EH (cell line): ENCODE measurements at places on chromosomes 5 and 9.

DNA sequence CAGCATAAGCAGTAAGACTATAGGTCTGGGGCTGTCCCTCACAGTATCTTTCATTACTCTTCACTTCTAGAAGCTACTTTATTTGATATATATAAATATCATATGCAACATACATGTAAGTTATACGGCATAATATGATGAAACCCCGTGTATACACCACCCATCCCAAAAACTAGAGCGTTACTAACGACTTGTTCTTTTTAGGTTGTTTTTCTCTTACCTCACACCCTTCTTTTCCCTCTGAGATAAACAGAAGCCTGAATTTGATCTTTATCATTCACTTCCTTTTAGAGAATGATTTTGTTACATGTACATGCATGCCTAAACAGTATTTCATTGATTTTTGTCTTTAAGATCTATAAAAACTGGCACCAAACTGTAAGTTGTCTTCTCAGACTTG, 3.7 kb downstream of the TRMO start:
- no peak for DNase-seq

- DNase-seq = no peak
These were observed 623.9 kb upstream of the NUDT12 start for GRCh38 chr5:104186510-104186909.

DNA sequence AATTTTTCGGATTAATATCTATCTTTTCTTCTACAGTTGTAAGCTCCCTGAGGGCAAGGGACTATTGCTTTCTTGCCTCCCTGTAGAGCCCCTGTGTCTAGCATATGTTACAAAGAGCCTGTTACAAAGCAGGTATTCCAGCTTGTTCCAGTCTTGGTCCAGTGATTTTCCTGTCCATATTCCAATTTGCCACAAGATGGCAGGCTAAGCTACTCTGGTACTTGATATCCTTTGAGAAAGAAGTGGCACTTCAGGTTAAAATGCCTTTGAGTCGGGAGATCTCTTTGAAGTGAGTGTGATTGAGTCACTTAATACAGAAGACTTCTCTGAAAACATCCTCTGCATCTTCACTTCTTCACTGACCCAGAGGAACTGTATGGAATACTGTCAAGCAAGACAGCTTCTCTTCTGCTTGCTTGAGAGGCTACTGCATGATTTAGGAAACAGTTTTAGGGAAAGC, 24.5 kb downstream of the CAVIN4 start:
- peak; percentile 58 for DNase-seq

DNA sequence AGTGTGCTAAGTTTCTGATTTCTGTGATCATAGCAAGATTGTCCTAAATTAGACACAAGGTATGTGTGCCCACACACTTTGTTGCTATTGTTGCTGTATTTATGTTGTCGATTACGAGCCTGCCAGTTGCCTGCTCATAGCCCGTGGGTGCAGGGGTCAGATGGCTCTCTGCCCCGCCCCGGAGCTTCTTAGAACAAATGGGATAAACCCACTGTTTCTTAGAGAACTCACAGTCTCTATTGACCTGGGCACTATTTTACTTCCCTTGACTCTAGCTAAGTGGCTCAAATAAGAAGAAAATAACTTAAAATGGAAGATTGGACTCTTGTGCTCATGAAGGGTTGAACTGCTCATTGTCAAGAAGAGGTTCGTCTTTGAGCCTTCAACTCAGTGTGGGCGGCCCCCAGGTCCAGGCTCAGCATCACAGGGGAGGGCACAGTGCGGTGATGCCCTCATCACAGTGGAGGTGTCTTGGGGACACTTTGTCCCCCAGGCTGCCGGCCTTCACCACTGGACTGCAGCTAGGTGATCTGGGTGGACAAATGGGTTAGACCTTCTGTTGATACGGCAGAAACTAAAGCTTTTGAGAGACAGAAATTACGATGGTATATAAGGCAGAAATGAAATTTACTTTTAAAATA, 155.5 kb downstream of the TENT4A start:
- no peak for DNase-seq

DNA sequence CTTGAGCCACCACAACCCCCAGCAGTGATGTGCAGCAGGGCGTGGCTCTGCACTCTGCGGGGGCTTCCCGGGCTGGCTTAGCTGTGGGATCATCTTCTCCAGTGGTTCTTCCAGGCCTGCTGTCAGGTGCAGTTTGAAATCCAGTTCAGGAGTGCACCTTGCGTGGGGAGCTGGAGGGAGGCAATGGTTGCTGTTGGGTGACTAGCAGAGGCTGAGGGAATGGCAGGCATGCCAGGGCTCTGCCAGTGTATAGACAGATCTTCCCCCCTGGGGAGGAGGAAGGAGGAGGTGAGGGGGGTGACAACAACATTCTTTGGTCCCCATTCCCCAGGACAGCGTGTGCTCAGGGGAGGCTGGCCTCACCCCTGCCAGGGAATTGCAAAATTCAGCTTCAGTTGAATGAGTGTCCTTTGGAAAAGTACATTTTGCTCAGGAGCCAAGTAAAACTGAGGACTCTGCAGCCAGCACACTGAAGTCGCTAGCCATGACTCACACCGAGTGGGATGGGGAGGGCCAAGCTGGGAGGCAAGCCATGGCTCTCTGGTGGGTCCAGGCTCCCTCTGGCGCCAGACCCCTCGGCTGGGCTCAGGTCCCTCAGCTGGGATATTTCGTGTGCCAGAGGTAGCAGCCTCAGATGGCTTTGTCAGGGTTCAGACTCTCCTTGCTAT, 35.0 kb downstream of the ERGIC1 start:
- DNase-seq = peak; percentile 97

DNA sequence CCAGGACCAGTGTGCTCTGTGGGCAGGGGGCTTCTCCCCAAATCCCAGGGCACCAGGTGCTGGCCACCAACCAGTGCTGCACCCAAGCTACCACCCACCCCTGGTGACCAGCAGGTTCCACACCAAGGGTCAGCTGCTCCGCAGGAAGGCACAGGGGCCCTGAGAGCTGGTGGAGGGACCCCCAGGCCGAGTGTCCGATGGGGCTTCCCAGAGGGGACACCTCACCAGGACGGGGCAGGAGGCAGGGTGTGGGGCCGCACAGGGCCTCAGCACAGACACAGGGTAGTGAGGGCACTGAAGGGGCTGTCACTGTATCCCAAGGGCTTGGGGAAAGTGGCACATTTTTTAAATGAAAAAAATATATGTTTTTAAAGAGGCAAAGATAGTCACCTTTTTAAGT, 18.1 kb downstream of the LCN9 start:
- DNase-seq = no peak

DNA sequence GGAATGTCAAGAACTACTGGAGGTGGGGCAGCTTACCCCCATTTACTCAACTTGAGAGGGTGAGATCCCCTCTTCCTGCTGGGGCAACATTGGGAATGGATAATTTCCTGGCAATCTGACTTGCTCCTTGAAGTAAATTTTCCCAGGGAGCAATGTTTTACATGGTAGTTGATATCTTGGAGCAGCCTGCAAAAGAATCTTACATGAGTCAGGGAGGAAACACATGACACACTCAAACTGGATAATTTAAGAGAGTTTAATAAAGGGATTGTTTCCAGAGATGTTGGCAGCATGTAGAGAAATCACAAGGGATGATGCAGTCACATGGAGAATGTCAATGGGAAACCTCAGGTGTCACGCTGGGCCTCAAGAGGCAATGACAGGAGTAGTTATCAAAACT, 212.5 kb downstream of the GAS1 start:
- DNase-seq = peak; percentile 82

GRCh38 chr5:2725980-2726765, 25.3 kb downstream of the IRX2 start:
- DNase-seq = no peak

DNA sequence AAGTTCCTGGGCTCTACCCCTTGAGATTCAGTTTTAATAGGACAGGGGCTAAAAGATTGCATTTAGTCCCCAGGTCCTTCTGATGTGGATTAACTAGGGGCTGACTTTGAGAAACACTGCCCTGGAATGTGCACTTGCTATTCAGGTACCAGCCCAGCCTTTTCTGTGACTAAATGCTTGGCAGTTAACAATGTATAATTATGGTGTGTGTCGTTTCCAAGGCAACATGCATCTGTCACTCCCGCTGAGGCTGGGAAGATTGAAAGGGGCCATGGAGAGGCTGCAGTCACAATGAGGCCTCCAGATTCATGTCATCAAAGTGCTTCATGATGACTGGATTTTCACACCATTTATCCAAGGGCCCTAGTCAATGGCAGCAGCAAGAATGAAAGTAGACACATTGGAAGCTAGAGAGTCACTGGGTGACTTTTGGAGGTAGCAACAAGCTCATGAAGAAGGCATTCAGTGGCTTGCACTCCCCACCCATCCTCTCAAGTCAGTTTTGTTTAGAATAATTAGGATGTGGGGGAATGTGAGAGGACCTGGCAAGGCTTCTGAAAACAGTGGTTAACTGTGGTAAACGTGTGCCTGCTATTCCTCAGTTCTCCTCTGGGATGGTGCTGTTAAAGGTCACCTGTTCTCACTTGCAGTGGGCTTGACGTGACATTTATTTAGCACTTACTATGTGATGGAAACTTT, 28.3 kb downstream of the RAI14 start:
- peak; percentile 71 for DNase-seq
